ENCODE measurements at places on chromosomes 5 and 9.

DNA sequence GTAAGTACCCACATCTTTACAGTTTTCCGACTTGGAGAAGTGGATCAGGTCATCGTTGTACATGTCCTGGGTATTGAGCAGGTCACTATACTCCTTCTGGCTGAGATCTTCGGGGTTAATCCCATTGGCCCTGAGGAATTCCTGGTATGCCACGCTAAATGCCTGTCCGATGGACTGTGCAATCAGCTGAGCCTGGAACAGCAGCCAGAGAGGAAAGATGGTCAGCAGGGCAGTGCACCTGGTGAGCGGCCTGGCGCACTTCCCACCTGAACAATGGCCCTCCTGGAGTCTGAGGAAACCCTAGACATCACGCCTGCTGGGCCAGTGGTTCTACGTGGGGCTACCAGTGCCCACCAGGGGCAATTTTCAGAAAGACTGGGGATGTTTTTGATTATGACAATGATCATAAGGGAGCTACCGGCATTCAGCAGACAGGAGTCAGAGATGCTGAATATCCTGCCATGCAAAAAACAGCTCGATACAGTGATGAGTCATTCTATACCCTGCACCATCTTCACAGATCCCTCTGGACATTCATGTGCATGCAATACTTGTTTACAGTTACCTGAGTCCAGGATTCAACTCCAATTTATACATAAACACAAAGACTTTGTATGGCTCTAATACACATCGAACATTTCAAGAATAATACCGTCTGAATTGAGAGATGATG is 127.2 kb downstream of the ENTREP1 start:
- no peak for DNase-seq

DNA sequence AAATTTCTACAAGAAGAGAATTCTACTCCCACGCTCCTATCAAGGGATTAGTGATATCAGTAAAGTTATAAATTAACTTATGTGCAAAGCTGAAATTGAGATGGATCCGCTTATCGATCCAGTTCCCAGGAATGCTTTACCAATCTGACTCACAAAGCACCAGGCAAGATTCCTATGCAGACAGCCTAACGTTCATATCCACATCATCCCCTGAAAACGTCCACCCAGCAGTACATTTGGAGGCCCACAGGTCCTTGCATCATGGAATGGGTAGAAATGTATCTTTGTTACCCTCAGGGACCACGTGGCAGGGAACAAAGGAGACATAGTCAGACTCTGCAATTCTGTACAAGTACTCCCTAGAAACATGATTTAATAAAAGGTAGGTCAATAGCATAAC is 147.4 kb downstream of the ESM1 start:
- no peak for DNase-seq

DNA sequence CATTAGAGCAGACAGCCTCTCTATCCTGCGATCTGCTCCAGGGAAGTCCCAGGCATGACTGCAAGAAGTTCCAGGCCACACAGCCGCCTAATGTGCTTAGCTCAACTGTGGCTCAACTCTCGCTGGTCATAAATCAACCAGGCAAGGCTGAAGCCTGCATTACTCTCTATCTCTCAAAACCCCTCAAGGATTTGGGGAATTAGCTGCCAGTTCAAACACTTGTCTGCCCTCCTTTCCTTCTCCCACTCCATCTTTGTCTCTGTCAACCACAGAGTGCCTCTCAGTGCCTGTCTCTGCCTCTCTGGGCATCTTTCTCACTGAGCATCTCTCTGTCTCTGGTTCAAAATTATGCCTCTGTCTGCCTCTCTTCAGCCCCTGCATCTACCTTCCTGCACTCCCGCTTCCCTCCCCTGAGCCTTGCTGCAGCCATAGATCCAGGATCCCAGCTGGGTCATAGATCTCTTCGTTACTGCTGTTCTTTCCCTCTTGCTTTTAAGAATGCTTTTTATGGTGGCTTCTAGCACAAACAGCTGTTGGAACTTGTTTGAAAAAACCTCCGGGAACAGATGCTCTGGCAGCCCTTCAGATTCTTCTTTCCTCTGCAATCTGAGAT is 27.9 kb upstream of the GALNT10 start:
- DNase-seq = no peak

- DNase-seq = no peak
Observed at GRCh38 chr9:97695995-97696802, 941 bp downstream of the XPA start.

GRCh38 chr5:16914108-16914435 is 22.0 kb downstream of the MYO10 start:
- peak; percentile 54 for DNase-seq

DNA sequence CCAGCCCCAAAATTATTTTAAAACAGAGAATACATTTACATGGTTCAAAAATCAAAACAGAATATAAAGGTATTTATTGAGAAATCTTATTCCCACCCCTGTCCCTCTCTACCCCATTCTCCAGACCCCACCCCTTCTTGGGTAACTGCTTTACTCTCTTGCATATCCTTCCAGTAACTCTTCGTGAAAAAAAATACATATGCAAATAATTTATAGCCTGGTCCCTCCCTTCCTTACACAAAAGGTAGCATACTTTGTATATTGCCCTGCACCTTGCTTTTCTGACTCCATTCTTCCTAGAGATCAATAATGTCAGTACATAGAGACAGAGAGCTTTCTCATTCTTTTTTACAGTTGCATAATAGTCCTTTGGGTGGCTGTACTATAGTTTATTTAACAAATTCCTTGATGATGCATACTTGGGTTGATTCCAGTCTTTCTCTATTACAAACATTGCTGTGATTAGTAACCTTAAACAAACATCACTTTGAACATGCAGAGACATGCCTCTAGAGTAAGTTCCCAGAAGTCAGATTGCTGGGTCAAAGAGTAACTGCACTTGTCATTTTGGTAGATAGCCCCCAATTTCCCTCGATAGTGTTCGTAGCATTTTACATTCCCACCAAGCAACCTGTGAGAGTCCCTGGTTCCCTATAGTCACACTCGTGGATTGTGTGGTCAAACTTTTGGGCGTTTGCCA is 47.9 kb downstream of the STOM start:
- DNase-seq = no peak

DNA sequence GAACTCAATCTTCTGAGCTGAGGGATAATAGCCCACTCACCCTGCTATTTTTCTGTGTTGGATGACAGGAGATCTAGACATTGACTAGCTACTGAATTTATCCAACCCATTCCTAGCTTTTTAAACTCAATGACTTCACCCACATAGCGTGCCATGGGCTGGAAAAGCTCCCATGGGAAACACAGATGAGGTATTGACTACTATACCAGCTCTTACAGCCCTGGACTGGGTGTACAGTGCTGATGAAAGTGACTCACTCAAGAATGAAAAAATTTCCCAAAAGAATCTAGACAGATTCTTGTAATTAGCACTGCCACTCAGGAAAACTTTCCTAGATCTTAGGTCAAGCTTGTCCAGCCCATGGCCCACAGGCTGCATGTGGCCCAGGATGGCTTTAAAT is 72.7 kb upstream of the NREP start:
- DNase-seq = no peak

GRCh38 chr9:14424983-14425382 is 111.0 kb upstream of the NFIB start:
- peak; percentile 77 for DNase-seq

DNA sequence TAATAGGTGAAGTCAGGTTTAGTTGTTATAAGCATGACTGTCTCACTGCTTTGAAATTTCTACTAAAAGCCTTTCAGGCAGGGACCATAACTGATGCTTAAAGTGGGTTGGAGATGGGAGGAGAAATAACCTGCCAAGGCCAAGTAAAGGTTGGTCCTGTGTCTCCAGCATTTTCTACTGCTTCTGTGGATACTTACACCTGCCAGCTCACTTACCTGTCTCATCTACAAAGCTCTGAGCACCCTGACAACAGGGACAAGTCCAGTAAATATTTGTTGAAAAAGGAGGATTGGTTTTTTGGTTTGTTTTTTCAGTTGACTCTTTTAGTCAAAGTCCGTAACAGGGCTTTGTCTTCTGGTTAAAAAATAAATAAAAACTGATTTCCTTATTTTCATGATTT is 38.6 kb downstream of the GRAMD2B start:
- DNase-seq = no peak

- no peak for DNase-seq
Observed at GRCh38 chr5:57478826-57479225, 3.8 kb downstream of the ACTBL2 start.

DNA sequence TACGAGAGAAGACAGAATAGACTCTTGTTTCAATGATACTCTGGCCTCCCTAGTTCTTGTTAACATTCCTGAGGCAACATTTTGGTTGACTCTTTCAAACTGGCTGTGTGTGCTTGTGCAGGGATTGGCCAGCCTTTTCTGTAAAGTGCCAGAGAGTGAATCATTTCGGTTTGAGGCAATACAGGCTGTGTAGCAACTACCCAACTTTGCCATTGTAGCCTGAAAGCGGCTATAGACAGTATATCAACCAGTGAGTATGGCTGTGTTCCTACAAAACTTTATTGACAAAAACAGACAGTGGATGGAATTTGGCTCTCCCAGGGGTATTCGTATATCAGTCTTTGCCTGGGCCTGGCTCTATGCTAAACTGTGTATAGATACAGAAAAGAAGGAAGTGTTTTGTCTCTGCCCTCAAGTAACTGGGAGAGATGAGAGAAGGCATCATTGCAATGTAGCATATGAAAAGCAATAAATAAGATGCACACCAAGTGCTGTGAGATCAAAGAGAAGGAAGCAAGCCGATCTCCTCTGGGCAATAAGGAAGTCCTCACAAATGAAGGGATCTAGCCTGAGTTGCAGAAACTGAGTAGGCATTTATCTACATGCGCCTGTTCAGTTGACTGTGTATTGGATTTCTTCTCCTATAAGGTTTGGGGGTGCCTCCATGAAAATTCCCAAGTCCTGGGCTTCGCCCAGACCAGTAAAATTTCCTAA is 568.0 kb upstream of the KLF4 start:
- DNase-seq = no peak

DNA sequence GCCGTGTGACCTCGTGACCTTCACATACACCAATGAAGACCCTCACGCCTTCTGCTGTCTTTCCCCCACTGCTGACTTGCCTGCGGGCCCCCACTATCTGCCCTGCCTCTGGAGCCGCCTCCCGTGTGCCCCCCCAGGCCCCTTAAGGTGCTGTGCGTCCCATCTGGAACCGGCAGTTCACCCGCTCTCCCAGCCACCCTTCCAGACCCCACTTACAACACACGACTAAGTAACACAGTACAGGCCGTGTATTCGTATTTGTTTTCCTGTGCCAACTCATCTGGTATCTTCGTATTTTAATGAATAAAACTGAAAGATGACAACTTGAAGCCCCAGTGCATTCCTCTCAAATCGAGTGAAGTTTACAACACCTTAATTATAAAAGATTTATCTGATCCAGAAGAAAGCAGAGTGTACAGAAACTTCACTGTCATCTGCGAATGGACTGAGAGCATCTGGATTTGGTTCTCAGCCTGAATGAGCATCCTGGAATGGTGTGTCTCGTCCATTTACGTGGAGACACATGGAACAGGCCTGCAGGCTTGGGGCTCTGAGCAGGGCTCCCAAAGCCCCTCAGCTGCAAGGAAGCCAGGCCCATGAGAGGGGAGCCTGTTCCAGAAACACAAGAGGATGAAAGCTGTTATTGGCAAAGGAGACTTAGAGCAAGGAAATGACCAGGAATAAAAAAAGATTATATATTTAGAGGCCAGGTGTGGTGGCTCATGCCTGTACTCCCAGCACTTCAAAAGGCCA is 21.9 kb upstream of the TERT start:
- DNase-seq = no peak

- no peak for DNase-seq
Observed at GRCh38 chr5:90182726-90183125, 226.8 kb downstream of the CETN3 start.

- no peak for DNase-seq
Observed at GRCh38 chr5:180008433-180008832, 63.1 kb downstream of the RNF130 start.

DNA sequence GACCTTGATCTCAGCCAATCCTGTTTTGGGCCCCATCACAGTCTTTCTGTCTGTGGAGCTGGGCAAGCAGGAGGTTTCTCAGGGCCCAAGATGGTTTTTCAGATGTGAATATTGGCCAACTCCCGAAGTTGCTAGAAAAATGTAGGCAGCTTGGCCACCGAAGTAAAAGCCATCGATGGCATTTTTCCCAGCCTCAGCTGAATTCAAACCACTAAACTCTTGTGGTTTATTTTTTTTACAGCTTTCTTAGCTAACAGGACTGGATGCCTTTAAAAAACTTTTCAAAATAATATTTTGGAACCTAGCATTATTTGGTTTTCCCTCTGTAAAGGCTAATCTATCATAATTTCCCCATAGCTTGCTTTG is 102.5 kb upstream of the ERCC6L2 start:
- no peak for DNase-seq

GRCh38 chr5:73471654-73472053 is 23.1 kb upstream of the FOXD1 start:
- no peak for DNase-seq

GRCh38 chr5:180021900-180022299 is 49.7 kb downstream of the RNF130 start:
- DNase-seq = no peak

- no peak for DNase-seq
Observed at GRCh38 chr9:132768932-132769905, 99.0 kb downstream of the GTF3C4 start.

- DNase-seq = no peak
Observed at GRCh38 chr9:106535439-106535838, 327.5 kb upstream of the ZNF462 start.

DNA sequence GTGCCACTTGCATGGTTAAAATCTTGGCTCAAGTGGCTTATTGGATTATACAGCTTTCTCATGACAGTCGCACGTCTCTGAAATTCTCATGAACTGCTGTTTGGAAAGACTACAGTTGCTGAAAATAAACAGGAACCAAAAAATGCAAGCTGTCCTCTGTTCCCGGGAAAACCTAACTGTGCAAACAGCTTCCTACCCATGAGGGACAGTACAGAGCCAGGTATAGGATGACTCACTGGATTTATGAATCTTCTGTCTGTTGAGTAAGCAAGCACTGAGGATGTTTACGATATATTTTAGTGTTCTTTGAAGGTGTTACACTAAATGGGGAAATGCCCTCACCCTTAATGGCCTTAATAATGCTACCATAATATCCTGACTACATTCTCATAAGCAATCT is 380.3 kb upstream of the TNC start:
- no peak for DNase-seq

DNA sequence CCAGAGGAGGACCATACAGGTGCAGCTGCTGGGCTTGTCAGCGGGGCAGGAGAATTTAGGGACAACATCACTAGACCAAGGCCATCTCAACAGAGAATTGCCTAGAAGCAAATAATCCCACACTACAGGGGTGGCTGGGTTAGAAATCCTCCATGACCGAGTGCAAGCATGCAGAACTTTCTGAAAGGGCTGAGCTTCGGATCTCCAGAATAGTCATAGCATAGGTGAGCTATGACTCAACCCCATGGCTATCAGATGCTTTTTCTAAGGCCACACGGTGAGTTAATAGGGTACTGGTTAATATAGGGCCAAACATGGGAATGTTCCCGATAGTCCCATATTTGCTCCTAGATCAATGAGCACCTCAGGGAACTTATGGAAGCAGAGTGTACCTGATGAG is 4.2 kb downstream of the KCNIP1 start:
- no peak for DNase-seq

GRCh38 chr5:171291371-171291770 is 17.7 kb upstream of the TLX3 start:
- no peak for DNase-seq

All from NCI-H446 (cell line).